ENCODE measurements at places on chromosomes 7 and 10.

GRCh38 chr10:12909836-12910185 lies 91.7 kb downstream of the CCDC3 start:
- DNase-seq = no peak

DNA sequence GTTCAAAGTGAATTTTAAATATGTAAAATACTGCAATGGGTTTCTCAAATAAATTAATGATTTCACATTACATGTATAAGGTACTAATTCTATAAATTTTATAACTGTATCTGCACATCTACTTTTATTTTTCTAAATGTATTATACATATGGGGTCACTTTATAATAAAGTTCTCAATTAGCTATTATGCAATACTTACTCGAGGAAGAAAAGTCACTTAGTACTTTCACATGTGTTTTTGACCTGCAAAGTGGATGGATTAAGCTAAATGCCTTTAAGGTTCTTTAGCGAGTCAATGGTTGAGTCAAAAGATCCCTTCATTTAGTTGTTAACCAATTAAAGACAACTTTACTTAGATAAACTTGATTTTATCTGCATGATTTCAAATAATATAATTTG lies 437.8 kb downstream of the ANKRD7 start:
- no peak for DNase-seq

GRCh38 chr7:88322151-88322550 lies 15.5 kb upstream of the STEAP4 start:
- no peak for DNase-seq

GRCh38 chr10:131580674-131581073 lies 269.2 kb upstream of the TCERG1L start:
- DNase-seq = no peak

- no peak for DNase-seq
These were observed 1.2 kb downstream of the MLXIPL start for GRCh38 chr7:73622909-73623797.

GRCh38 chr10:43230909-43231522 lies 35.8 kb downstream of the RASGEF1A start:
- DNase-seq = no peak

- DNase-seq = no peak
These were observed 18.1 kb downstream of the POLR1F start for GRCh38 chr7:19690736-19691135.

DNA sequence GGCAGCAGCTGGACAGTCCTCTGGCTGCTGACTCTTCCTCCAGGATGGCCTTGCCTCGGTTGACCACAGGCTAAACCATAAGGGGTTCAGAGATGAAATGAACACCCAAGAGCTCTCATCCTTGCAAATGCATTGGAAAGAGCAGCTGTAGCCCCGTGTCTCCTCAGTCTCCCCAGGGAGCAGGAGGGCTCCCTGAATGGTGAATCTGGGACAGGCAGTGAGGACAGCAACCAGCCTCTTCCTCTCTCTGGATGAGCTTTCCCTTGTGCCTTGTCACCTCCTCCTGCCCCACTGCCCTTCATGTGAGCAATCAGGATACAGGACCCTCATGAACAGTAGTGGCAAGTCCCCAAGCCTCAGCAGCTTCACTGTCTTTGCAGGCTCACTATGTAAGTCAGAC lies 23.9 kb upstream of the GDF10 start:
- DNase-seq = no peak

GRCh38 chr10:47182934-47183703 lies 116.9 kb upstream of the GDF10 start:
- no peak for DNase-seq

GRCh38 chr7:135901585-135902540 lies 75.3 kb downstream of the MTPN start:
- DNase-seq = no peak

DNA sequence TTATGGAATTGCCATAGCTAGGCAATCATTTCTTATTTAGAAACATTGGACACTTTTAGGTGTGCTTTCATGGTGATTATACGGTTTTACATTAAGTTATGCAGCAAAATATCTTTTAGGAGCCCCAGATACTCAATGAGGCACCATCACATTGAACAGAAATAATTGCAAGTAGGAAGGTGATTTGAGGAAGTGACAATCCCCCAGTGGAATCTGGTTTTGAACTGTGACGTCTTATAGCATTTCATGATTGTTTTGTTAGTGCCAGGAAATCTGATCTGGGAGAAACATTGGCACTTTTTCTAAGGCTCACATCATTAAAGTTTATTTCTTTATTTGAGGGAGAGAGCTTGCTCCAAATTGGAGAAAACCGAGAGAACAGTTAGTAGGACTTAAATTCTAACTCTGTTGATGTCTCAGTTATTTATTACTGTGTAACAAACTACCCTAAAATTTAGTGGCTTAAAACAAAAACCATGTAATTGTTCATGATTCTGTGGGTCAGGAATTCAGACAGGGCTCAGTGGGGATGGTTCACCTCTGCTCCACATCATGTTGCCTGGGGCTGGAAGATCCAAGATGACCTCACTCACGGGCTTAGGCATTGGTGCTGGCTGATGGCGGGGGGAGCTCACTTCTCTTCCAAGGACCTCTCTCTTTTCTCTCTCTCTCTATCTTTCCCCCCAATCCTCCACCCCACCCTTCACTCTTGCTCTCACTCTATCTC lies 78.2 kb upstream of the STEAP1B start:
- no peak for DNase-seq

DNA sequence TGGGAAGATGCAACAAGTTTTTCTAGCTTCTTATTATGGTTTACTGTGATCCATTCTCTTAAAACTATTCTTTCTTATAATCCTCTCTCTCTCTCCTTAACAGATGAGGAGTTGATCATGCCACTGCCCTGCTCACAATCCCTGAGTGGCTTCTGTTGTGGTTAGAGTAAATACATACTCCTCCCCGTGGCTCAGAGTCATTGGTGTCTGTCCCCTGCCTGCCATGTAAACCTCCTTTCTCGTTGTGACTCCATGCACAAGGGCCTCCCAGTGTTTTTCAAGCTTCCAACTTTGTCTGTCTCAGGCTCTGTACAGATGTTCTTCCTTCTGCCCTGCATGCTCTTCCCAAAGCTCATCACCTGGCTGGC lies 20.4 kb downstream of the CCNY start:
- DNase-seq = no peak

DNA sequence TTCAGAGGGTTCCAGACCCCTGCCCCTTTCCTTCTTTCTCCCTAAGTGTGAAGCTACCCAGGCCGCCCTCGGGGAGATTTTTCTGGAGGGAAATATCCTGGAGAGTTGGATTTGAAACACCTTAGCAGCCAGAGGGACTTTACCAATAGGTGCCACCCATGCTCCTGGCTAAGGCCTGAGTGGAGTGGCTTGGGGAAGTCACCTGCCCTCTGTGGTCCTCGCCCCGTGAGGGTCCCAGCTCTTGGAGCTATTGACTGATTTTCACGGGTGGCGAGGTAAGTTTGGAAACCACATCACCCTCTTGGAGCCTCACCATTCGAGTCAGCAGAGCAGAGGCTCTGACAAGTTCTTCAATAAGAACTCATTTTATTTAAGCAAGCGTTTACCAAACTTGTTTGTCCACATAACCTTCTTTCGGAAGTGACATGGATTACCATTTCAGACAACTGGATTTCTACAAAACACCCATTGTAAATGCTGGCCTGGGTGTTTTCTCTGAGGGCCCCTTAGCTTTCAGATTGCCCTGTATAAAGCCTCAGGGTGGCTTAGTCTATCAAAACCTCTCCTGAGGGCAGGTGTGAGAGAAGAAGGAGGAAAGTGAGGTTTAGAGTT lies 20.4 kb downstream of the AQP1 start:
- no peak for DNase-seq

- no peak for DNase-seq
These were observed 68.8 kb downstream of the DGKB start for GRCh38 chr7:14833707-14834106.

DNA sequence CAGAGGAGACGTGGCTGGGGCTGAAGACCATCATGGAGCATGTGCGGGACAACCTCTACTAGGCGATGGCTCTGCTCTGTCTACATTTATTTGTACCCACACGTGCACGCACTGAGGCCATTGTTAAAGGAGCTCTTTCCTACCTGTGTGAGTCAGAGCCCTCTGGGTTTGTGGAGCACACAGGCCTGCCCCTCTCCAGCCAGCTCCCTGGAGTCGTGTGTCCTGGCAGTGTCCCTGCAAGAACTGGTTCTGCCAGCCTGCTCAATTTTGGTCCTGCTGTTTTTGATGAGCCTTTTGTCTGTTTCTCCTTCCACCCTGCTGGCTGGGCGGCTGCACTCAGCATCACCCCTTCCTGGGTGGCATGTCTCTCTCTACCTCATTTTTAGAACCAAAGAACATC lies 22.0 kb upstream of the CPA5 start:
- no peak for DNase-seq

DNA sequence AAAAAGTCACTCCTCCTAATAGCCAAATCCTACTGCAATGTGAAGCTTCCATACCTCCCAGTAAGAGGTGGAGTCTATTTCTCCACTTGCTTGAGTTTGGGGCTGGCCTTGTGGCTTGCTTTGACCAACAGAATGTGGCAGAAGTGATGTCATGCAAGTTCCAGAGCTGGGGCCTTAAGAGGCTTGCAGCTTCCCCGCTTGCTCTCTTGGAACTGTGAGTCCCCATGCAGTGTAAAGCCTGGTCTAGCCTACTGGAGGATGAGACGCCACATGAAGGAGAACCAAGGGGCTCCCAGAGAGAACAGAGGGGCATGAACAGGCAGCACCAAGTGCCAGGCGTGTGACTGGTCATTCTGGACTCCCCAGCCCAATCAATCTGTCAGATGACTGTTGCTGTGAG lies 58.6 kb upstream of the OPALIN start:
- no peak for DNase-seq

All from T-helper 9 cell (primary cell).